ENCODE measurements at places on chromosomes 16 and 17.

GRCh38 chr17:3838206-3838605 lies 7.8 kb downstream of the NCBP3 start:
- no peak for DNase-seq

DNA sequence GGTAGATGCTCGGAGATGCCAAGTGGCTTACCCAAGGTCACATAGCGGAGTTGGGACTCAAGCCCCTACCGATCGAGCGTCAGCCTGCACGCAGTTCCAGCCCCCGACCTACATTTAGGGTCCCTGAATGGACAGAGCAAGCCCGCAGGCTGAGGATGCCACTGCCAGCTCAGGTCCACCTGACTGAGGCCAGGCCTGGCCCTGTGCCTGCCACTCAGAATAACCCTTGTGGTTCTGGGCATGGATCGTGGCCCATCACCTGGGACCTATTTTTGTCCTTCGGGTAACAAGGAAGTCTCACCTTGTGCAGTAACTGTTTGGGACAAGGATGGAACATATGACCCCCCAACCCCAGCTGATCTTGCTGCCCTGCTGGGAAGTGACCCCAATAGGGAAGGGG lies 17.1 kb downstream of the CDH16 start:
- DNase-seq: no peak

DNA sequence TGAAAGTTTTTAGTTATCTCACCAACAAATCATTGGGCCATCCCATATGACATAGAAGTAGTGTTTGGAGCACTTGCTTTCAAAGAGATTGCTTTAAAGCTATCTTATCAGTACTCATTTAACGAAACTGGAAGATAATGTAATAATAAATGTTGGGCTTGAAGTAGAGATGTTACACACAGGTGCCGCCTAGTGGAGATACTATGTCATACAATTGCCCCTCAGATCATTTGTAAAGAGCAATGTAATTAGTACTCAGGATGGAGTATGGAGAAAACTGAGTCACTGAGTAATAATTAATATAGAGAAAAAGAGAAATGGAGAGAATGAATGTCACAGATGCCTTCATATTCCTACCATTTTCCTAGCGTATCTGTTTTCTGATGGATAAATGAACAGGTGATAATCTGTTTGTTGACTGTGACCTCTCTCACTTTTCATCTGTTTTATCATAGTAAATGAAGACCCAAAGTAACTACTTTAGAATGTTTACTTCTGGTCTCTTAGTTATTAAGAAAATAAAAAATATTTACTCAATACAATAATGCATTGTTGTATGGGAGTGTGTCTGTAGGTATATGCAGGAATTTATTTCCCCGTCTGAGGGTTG lies 80.4 kb downstream of the EFCAB5 start:
- peak; percentile 51 for DNase-seq

DNA sequence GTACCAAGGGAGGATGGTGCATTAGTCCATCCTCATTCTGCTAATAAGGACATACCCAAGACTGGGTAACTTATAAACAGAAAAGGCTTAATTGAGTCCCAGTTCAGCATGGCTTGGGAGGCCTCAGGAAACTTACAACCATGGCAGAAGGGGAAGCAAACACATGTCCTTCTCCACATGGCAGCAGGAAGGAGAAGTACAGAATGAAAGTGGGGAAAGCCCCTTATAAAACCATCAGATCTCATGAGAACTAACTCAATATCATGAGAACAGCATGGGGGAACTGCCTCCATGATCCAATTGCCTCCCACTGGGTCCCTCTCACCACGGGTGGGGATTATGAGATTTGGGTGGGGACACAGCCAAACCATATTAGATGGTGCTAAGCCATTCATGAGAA lies 84.5 kb downstream of the SEC14L1 start:
- DNase-seq: no peak
